ENCODE measurements at places on chromosomes 13 and 19.

DNA sequence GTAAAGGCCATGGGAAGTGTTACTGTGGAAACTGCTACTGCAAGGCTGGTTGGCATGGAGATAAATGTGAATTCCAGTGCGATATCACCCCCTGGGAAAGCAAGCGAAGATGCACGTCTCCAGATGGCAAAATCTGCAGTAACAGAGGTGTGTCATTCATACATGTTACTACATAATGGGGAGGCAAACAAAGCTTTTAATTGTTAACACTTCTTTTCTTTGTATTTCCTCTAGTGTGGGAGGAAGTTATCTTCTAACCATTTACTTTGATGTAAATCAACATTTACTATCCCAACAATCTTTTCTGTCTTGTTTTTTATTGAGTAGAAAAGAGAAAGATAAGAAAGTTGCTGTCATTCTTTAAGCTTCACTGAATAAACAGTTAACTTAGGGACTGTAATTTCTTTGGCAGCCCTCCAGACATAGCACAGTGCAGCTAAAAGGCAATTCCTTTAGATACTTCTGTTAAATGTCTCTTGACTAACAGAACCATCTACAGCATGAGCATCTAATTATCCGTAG, 126.9 kb downstream of the ITGBL1 start:
- DNase-seq = no peak

DNA sequence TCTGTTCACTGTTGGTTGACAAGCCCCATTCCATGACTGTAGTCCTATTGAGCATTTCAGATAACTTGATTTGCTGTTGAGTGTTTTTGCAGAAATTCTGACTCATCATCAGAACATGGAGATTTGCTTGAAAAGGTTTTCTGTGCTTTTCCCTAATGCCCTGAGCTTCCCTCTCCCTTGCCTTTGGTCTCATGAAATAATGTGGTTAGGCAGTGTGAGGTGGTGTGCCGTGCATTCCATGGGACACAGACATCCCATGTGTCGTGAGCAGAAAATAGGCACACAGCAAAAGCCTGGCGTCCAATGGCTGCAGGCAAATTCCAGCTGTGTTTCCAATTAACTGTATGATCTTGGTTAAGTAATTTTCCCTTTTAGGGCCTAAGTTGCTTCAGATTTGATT, 197.4 kb downstream of the DLEU7 start:
- no peak for DNase-seq

GRCh38 chr19:45124021-45124420, 31.0 kb downstream of the PPP1R37 start:
- no peak for DNase-seq

GRCh38 chr13:27406178-27406939, 18.1 kb upstream of the GTF3A start:
- DNase-seq = peak; percentile 33

DNA sequence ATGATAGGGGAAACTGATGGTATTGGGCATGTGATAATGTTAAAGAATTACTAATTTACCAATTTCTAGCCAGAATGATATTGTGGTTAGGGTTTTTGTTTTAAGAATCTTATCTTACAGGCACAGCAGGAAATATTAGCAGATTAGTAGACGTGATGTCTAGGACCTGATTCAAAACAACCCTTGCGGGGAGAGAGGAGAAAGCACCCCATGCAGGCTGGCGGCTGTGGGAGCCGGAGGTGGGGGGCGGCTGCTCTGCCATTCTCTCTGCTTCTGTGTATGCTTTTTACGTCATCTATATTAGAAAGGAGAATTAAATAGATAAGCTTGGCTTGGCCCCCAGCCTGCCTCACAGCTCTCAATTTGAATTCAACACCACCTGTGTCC, 41.5 kb downstream of the MLLT1 start:
- DNase-seq = no peak

DNA sequence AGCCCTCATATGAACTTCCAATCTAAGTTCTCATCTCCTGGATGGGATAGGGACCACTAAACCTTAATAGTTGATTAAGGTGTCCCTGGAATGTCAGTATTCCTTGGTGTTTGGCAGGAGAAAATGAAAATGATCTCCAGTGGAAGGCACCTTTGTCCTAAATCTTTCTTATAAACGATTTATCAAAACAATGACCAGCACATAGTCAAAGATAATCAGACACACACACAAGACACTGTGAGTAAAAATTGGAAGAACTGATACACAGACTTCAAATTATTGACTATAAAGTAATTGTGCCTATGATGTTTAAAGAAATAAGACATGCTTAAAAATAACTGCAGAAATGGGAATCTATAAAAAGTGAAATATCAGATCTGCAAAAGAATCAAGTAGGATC, 13.7 kb downstream of the CEBPA start:
- no peak for DNase-seq

GRCh38 chr13:110356362-110356761, 49.3 kb downstream of the COL4A2 start:
- DNase-seq = no peak

GRCh38 chr13:79803989-79804388, 323.0 kb downstream of the NDFIP2 start:
- DNase-seq = no peak

DNA sequence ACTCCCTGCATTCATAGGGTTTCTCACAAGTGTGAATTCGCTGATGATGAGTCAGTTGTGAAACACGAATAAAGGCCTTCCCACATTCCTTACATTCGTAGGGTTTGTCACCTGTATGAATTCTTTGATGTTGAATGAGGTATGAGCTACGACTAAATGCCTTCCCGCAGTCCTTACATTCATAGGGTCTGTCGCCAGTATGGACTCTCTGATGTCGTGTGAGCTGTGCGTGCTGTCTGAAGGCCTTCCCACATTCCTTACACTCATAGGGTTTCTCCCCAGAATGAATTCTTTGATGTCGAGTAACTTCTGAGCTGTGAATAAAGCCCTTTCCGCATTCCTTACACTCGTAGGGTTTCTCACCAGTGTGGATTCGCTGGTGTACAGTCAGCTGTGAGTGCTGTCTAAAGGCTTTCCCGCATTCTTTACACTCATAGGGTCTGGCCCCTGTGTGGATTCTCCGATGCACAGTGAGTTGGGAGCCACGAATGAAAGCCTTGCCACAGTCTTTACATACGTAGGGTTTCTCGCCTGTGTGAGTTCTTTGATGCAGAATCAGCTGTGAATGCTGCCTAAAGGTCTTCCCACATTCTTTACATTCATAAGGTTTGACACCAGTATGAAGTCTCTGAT, 30.5 kb upstream of the COX7A1 start:
- no peak for DNase-seq

Data from D721Med (cell line).